ENCODE measurements at places on chromosomes 16 and 17. TPM values are rescaled to one million over a fixed set of nuclear protein-coding genes. Genes with fewer than 3 reads are reported as not detected.

Gene SPPL2C
- total RNA-seq = not detected

Gene MYCBPAP
- total RNA-seq = 1.7 TPM

Gene DRC3
- total RNA-seq = 1.0 TPM

Gene TNK1
- total RNA-seq = not detected

Gene KRT36
- not detected for total RNA-seq

DNA sequence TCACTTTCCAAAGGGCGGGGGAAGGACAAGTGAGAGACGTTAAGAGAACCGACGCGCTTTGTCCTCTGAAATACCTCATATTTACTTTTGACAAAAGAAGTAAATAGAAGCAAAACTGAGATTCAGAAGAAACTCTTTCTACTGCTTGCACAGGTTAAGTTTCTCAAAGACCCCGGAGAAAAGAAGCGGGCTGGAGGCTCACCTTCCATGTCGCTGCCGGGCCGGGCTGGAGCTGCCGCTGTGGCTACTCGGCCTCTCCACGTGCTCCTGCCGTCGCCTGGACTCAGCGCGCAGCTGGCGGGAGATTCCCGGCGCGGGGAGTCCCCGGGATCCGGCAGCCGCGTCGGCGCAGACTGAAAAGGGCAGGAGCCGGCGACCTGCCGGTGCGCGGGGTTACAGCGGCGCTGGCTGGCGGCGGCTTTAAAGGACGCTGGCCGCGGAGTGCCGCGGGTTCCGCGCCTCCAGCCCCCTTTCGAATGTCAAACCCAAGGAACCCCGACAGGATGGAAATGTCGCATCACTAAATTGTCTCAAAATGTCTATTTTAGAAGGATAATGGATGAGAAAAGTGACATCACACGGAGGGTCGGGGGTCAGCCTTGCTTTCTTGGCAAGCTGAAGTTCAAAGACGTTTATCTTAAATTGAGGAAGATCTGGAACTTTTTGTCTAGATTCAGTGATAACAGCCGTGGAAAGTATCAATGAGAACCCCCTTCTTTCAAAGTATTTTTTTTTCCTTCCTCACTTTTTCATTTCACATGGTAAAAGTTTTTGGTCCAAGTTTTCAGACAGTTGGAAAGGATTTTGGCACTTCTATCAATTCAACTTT, at the start of gene IKZF3:
IKZF3 (minus strand) TSS at position 395 of the 829 bp plus-strand sequence; CDS start at position 209, 186 bp downstream.
- no peak for DNase-seq

GRCh38 chr17:66667491-66668030, 167.4 kb upstream of the CACNG5 start:
- no peak for DNase-seq

DNA sequence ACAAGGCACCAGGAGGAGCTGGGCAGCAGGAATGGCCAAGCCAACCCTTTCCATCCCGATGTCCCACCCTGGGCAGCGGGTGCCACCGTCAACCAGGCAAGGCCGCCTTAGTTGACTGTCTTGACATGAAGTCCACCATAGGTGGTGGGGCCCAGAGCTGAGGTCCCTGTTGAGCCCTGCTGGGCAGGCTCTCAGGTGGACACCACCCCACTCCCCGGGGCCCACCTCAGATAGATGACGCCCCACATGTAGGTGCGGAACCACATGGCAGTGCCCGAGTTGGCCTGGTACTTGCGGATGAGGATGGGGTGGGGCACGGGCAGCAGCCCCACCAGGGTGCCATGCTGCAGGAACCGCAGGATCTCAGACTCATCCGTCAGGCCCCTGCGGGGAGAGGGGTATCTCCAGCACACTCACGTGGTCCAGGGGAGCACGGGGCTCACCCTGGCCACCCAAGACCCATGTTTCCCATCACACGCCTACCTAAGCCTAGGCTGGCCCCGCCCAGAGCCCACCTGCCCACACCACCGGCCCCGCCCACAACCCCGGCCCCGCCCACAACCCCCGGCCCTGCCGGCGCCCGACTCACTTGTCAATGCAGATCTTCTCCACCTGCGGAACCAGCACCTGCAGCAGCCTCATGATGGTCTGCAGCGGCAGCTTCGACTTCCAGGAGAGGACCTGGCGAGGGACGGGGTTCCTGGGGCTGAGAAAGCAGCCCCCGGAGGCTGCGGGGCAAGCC, 16.2 kb downstream of the OTOP3 start:
- no peak for DNase-seq

DNA sequence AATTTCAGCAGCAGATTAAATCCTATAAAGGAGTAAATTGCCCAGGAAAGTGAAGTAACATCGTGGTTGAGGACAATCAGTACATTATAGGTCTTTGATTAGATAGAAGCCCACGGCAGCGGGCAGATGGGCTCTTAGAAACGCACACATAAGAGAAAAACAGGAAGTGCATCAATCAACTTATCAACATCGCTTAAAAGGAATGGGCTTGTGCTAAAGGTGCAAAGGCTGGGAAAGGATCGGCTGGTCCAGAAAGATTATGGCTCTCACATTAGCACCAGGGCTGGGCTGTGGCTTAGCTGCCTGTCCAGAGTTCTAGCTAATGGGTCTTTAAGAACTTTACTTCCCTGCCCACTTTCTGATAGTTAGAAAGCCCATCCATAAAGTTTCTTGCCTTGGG, 292.0 kb upstream of the TNRC6C start:
- DNase-seq = no peak

- peak; percentile 26 for DNase-seq
These were observed 1.2 kb downstream of the TRIM65 start for GRCh38 chr17:75895370-75896155.

DNA sequence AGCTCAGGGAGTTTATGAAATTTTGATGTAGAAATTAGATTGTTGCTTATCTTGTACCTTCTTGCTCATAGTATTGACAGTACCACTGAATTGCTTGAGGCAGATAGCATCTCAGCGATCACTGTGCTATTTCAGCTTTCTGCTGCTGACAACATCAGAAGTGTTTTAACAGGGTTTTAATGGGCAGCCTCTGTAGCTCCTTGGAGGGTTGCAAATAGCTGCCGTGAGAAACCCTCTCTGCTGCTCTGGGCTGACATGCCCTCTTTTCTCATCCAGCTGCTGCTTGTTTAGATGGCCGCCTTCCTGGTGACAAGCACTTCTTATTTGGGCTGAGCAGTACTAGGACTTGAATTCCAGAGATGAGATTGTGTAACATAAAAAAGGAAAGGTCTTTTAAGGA, 180.2 kb upstream of the TBX2 start:
- no peak for DNase-seq

DNA sequence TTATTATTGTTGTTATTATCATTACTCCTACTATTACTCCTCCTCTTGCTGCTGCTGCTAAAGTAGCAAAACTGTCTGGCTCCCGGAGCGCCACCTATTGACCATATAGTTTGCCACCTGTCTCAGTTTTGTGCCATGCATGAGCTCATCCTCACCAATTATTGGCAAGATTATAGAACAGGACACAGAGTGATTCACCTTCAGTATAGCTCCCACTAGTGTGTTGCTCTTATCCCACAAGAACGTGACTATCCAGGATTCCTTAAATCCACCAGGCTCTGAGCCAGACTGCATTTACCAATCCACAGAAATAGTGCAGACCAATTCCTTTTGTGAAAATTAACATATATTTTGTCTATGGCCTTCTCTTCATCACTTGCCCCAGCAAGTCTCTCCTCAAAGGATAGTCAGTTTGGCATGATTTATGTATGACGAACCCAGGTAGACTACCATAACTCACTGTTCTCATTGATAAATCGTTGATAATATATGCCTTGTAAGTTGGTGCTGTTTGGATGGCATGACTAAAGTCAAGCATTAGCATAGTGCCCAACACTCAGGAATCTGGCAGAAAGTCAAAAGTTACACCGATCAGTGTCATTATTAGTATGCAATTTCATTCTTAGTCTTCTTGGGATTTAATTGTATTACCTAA, 405.5 kb upstream of the HSBP1 start:
- DNase-seq = no peak

DNA sequence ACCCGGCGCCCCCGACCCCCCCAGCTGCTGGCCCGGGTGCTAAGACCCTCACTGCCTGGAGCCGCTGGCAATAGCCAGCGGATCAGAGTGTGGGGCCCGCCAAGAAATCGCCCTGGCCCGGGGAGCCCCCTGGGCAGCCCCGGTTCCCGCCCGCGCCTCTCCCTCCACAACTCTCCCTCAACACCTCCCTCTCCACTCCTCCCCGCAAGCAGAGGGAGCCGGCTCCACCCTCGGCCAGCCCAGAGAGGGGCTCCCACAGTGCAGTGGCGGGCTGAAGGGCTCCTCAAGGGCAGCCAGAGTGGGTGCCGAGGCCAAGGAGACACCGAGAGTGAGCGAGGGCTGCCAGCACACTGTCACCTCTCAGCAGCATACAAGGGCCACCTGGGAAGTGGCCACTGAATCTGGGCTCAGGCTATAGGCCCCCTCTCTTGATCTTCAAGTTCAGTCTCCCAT, 385.5 kb downstream of the SEC14L1 start:
- no peak for DNase-seq

DNA sequence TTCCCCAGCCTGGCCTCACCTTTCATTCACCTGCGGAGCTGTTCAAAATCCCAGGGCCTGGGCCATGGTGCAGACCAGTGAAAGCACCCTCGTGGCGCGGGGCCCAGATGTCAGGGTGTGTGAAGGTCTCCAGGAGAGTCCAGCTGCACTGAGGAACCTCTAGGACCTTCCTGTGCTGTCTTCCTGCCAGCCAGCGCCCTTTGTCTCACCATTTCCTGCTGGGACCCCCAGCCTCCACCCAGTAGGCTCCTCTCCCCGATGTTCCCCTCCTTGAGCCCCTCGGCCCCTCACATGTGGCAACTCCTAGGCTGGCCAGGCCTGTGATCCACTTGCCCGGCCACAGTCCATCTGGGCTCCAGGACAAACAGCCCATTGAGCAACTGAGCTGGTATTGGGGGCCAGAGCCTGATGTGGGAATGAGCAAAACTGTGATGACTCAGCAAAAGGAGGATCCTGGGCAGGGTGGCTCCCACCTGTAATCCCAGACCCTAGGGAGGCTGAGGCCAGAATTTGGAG, 677 bp downstream of the SULT1A2 start:
- DNase-seq = no peak

DNA sequence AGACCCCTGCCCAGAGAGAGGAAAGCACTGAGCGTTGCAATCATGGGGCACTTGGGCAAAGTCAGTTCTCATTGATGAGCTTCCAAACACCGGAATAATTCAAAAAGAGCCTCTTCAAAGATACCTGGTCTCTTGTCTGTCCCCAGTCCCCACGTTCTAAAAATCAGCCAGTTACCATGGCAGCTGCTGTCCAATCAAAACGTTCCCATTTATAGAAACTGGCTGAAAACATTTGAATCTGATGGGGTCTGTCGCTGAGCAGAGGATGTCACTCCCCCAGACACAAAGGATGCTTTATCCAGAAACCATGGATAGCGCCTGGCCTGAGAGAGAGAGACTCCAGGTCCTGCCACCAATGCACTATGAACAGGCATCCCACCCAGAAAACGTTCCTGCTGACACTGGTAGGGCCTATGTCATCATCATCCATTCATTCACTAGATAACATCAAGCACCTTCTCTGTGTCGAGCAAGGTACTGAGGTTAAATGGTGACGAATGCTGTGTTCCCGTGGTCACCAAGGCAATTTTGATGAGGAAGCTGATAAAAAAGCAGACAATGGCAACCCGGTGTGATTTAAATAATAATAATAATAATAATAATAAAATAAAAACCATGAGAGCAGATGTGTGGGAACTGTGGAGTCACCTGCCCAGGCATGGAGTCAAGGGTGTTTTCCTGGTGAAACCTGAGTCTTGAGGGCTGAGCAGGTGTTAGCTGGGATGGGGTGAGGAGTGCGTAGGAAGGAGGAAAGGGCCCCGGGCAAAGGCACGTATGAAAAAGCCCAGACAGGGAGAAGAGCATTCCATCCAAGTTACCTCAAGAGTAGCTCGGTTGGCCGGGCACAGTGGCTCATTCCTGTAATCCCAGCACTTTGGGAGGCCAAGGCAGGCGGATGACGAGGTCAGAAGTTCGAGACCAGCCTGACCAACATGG, 19.0 kb upstream of the CALB2 start:
- no peak for DNase-seq

DNA sequence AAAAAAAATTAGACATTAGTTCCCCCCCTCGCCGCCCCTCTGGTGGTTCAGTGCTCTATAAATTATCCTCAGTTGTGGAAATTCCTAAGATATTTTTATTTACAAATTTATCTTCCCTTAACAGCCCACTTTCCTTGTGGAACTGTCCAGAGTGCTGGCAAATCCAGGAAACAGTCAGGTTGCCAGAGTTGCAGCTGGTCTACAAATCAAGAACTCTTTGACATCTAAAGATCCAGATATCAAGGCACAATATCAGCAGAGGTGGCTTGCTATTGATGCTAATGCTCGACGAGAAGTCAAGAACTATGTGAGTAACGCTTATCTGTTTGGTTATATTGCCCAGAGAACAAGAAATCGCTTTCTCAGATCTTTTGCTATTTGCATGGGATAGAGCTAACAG, 2.9 kb downstream of the KPNB1 start:
- DNase-seq = no peak

DNA sequence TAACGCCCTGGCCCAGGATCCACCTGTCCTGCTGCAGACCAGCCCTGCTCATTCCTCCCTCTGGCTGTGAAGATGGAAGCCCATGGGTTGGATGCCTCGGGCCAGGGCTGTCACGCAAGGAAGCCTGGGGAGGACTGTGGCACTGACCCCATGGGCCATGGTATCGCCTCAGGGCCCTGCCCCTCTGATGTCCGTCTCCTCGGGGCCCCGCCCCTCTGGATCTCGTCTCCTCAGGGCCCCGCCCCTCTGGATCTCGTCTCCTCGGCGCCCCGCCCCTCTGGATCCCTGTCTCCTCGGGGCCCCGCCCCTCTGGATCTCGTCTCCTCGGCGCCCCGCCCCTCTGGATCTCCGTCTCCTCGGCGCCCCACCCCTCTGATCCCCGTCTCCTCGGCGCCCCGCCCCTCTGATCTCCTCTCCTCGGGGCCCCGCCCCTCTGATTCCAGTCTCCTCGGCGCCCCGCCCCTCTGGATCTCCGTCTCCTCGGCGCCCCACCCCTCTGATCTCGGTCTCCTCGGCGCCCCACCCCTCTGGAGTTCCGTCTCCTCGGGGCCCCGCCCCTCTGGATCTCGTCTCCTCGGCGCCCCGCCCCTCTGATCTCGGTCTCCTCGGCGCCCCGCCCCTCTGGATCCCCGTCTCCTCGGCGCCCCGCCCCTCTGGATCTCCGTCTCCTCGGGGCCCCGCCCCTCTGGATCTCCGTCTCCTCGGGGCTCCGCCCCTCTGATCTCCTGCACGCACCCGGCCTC, 24.0 kb downstream of the METRNL start:
- DNase-seq = no peak
